T-helper 9 cell (primary cell): ENCODE measurements at places on chromosomes 2 and 18.

DNA sequence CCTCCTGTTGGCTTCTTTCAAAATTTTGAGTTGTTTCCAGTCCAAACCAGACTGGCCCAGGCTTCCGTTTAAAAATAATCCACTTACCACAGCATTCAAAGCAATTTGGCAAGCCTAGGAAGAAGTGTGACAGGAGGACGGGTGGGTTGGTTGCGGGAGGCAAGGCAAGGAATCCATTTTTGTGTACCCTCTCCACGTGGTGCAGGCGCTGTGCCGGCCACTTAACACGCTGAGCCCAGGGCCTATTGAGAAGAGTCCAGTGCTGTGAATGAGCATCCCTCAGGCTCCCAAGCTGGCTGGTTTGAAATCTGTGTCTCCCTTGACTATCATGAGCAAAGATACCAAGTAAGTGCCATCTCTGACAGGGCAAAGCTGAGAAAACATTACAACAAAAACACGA, 160.9 kb downstream of the NCKAP5 start:
- no peak for DNase-seq

GRCh38 chr2:205972113-205972512, 113.9 kb downstream of the INO80D start:
- DNase-seq: no peak

GRCh38 chr18:31492671-31493070, 5.3 kb upstream of the DSG2 start:
- DNase-seq: no peak

GRCh38 chr2:9179572-9180201, 26.9 kb upstream of the ASAP2 start:
- no peak for DNase-seq

DNA sequence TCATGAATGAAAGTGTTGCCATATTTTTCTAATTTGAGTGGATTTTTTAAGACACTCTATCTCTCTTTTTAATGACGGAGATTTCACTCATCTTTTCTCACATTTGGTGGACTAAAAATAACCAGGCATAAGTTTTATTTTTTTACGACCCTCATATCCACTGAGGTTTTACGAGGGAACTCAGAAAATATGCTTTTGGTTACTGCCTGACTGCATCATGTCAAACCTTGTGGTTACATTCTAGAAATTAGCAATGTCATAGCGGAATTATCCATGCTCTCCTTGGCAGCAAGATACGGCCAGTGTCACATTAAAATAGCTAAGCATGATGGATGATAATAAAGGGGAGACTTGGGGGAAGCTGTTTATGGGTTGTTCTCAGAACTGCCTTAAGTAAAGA, 428.6 kb upstream of the FSHR start:
- no peak for DNase-seq

DNA sequence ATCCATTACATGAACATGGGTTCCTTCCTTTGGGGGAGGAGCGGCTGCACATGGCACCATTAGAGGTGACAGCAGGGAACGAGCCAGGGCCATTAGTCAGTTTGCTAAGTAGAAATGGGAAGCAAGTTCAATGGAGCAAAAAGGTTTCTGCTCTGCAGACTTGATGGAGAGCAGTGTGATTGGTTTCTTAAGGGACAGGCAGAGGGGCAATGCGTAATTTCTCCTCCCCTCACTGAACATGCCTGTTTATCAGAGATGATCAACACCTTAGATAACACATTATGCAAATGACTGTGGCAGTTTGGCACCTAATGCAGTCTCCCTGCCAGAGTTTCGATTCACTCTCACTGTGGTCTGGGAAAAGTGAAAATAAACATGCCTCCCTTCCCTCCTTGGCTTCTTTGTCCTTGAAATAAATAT, 414.5 kb downstream of the STK39 start:
- DNase-seq: no peak

GRCh38 chr18:46239998-46240397, 135.8 kb downstream of the HAUS1 start:
- no peak for DNase-seq

DNA sequence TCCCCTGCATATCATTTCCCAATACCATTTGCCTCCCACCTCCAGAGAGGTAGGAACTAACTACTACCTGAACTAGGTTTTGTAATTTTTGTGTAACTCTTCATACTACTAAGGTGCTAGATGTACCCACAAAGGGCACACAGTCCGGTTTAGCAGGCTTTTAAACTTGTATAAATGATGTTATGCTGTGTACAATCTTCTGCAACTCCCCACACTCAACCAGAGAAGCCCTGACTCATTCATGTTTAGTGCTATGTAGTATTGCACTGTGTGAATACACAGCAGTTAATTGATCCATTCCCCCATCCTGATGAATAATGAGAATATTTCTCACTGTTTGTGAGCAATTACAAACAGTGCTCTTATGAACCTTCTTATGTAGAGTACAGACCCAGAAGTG, 285.6 kb downstream of the SMAD2 start:
- DNase-seq: no peak

- no peak for DNase-seq
These were observed 841.0 kb downstream of the RNF144A start for GRCh38 chr2:7758073-7758759.

- no peak for DNase-seq
These were observed 62.0 kb upstream of the CSRNP3 start for GRCh38 chr2:165407466-165407865.
